ENCODE measurements at places on chromosomes 5 and 9. TPM values are rescaled to one million over a fixed set of nuclear protein-coding genes. Genes with fewer than 3 reads are reported as not detected.

CNOT6 gene
- 11.0 TPM for total RNA-seq

PIP5K1B gene
- total RNA-seq: 0.42 TPM

DNAJC25 gene
- total RNA-seq: 6.8 TPM

CCDC192 gene
- not detected for total RNA-seq

PCDHB8 gene
- total RNA-seq: 0.46 TPM

CBY3 gene
- not detected for total RNA-seq

COL23A1 gene
- 2.7 TPM for total RNA-seq

ZNF483 gene
- 3.4 TPM for total RNA-seq

APBA1 gene
- total RNA-seq: 12.3 TPM

FAT2 gene
- 123 TPM for total RNA-seq

PCDHGB1 gene
- total RNA-seq: 1.1 TPM

ZNF300 gene
- 0.80 TPM for total RNA-seq

SMIM32 gene
- not detected for total RNA-seq

C9orf50 gene
- not detected for total RNA-seq

KIF20A gene
- total RNA-seq: 3.2 TPM

PDE8B gene
- 2.3 TPM for total RNA-seq

FOXD4 gene
- not detected for total RNA-seq

NMUR2 gene
- total RNA-seq: not detected

EQTN gene
- not detected for total RNA-seq

ACOT12 gene
- not detected for total RNA-seq

RASA1 gene
- total RNA-seq: 28.7 TPM

ARHGEF39 gene
- 0.67 TPM for total RNA-seq

SNCB gene
- not detected for total RNA-seq

SPATA6L gene
- 3.5 TPM for total RNA-seq

PDLIM4 gene
- total RNA-seq: 80.7 TPM

BTNL3 gene
- total RNA-seq: not detected

PCDHA10 gene
- total RNA-seq: 0.84 TPM

CCDC107 gene
- total RNA-seq: 15.1 TPM

SMARCA2 gene
- 115 TPM for total RNA-seq

CTXN3 gene
- total RNA-seq: not detected

BTNL8 gene
- total RNA-seq: 0.26 TPM

CTNND2 gene
- 0.76 TPM for total RNA-seq

KIF4B gene
- total RNA-seq: not detected

PCDHA1 gene
- not detected for total RNA-seq

TRUB2 gene
- total RNA-seq: 11.6 TPM

CD180 gene
- 0.42 TPM for total RNA-seq

GMCL2 gene
- total RNA-seq: not detected

ACTBL2 gene
- total RNA-seq: not detected

C1QTNF2 gene
- 0.65 TPM for total RNA-seq

OGN gene
- total RNA-seq: 0.55 TPM

DNAJA1 gene
- total RNA-seq: 41.4 TPM

GZMA gene
- total RNA-seq: 1.7 TPM

HRCT1 gene
- total RNA-seq: 2.5 TPM

B4GALT7 gene
- 16.8 TPM for total RNA-seq

NME5 gene
- not detected for total RNA-seq

CARTPT gene
- total RNA-seq: not detected

SYK gene
- 22.7 TPM for total RNA-seq

LIFR gene
- total RNA-seq: 70.6 TPM

TNFSF8 gene
- total RNA-seq: 0.27 TPM

PCDHGB7 gene
- total RNA-seq: 9.5 TPM

PTGER4 gene
- 14.6 TPM for total RNA-seq

N4BP3 gene
- 26.3 TPM for total RNA-seq

All from lower leg skin (tissue), 4 donors.